ENCODE measurements at places on chromosomes 3 and 15.

GRCh38 chr3:12187448-12188327 is 29.0 kb upstream of the TIMP4 start:
- H3K4me3 ChIP-seq, result no peak overlapping the region
- H3K36me3 ChIP-seq, result no peaks in the 10 kb centered on the region
- H3K27me3 ChIP-seq, result no peaks in the 10 kb centered on the region
- no peak for DNase-seq
- H3K4me1 ChIP-seq, result peaks cover 18% of the 10 kb centered on the region

DNA sequence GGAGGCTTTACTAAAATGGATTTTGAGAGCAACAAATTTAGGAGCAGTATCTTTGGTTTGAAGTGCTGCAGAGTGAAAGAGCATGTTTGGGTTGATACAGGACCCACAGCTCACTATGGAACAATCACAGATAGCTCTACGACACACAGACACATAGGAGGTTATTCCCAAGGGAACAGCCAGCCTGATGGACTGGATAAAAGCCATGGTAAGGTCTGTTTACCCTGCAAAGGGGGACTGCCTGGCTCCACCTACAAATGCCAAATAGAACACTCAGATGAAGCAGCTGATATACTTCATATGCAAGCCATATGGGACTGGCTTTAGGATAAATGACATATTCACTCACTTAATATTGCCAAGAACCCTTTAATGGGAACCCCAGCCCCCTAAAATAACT is 75.4 kb downstream of the CDC25A start:
- H3K4me3 ChIP-seq, result no peak overlapping the region
- peaks cover 8% of the 10 kb centered on the region for H3K4me1 ChIP-seq
- H3K27me3 ChIP-seq, result no peaks in the 10 kb centered on the region
- no peak overlapping the region for H3K27ac ChIP-seq
- DNase-seq, result no peak

GRCh38 chr15:100940767-100941379 is 21.7 kb downstream of the LRRK1 start:
- H3K4me3 ChIP-seq, result no peak overlapping the region
- H3K27me3 ChIP-seq, result no peaks in the 10 kb centered on the region
- no peak for DNase-seq
- H3K4me1 ChIP-seq, result no peaks in the 10 kb centered on the region
- H3K36me3 ChIP-seq, result no peaks in the 10 kb centered on the region

- H3K4me1 ChIP-seq, result peaks cover 20% of the 10 kb centered on the region
- no peak overlapping the region for H3K27ac ChIP-seq
- no peak for DNase-seq
- H3K36me3 ChIP-seq, result no peaks in the 10 kb centered on the region
- H3K4me3 ChIP-seq, result no peak overlapping the region
- no peaks in the 10 kb centered on the region for H3K27me3 ChIP-seq
Observed at GRCh38 chr3:171743327-171744157, 66.7 kb downstream of the PLD1 start.

GRCh38 chr3:195156286-195156890 is 114.6 kb downstream of the XXYLT1 start:
- peak overlapping the region; percentile 87 for H3K27ac ChIP-seq
- H3K4me3 ChIP-seq, result no peak overlapping the region
- H3K27me3 ChIP-seq, result no peaks in the 10 kb centered on the region
- no peaks in the 10 kb centered on the region for H3K36me3 ChIP-seq

- H3K4me3 ChIP-seq, result no peak overlapping the region
- peaks cover 6% of the 10 kb centered on the region for H3K4me1 ChIP-seq
- DNase-seq, result no peak
- peak overlapping the region; percentile 15 for H3K27ac ChIP-seq
- no peaks in the 10 kb centered on the region for H3K36me3 ChIP-seq
Observed at GRCh38 chr3:105883798-105884377, 15.1 kb upstream of the CBLB start.

- H3K36me3 ChIP-seq, result no peaks in the 10 kb centered on the region
- no peaks in the 10 kb centered on the region for H3K4me1 ChIP-seq
- no peak overlapping the region for H3K4me3 ChIP-seq
- no peak overlapping the region for H3K27ac ChIP-seq
- DNase-seq, result no peak
Observed at GRCh38 chr3:53023072-53023823, 22.6 kb downstream of the SFMBT1 start.

- peaks cover 28% of the 10 kb centered on the region for H3K27me3 ChIP-seq
- H3K4me3 ChIP-seq, result no peak overlapping the region
- peaks cover 9% of the 10 kb centered on the region for H3K4me1 ChIP-seq
- DNase-seq, result no peak
- H3K27ac ChIP-seq, result no peak overlapping the region
- no peaks in the 10 kb centered on the region for H3K36me3 ChIP-seq
Observed at GRCh38 chr3:38837358-38837757, 21.3 kb upstream of the SCN10A start.

DNA sequence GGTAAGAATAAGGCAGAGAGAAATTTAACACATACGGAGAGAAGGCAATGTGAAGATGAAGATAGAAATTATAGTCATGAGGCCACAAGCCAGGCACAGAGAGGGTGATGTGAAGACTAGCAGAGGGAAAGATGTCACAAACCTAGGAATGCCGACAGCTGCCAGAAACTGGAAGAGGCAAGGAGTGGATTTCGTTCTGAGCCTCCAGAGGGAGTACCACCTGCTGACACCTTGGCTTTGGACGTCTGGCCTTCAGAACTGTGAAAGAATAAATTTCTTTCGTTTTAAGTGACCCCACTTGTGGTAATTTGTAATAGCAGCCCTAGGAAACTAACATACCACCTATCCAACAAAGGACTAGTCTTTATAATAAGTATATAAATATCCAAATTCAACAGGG is 5.0 kb upstream of the SGO1 start:
- H3K27me3 ChIP-seq, result no peaks in the 10 kb centered on the region
- H3K4me3 ChIP-seq, result no peak overlapping the region

GRCh38 chr15:63114465-63114864 is 7.2 kb upstream of the LACTB start:
- peaks cover 3% of the 10 kb centered on the region for H3K36me3 ChIP-seq
- H3K4me1 ChIP-seq, result no peaks in the 10 kb centered on the region
- DNase-seq, result no peak
- no peaks in the 10 kb centered on the region for H3K27me3 ChIP-seq
- H3K4me3 ChIP-seq, result no peak overlapping the region

GRCh38 chr3:61940236-61940635 is 378.9 kb downstream of the PTPRG start:
- peaks cover 4% of the 10 kb centered on the region for H3K36me3 ChIP-seq
- no peak overlapping the region for H3K27ac ChIP-seq
- no peaks in the 10 kb centered on the region for H3K27me3 ChIP-seq
- H3K4me3 ChIP-seq, result no peak overlapping the region

GRCh38 chr15:31241888-31242522 is 84.6 kb upstream of the KLF13 start:
- H3K27me3 ChIP-seq, result peaks cover 14% of the 10 kb centered on the region
- no peak overlapping the region for H3K4me3 ChIP-seq
- H3K4me1 ChIP-seq, result peaks cover 5% of the 10 kb centered on the region
- no peak overlapping the region for H3K27ac ChIP-seq
- DNase-seq, result no peak

DNA sequence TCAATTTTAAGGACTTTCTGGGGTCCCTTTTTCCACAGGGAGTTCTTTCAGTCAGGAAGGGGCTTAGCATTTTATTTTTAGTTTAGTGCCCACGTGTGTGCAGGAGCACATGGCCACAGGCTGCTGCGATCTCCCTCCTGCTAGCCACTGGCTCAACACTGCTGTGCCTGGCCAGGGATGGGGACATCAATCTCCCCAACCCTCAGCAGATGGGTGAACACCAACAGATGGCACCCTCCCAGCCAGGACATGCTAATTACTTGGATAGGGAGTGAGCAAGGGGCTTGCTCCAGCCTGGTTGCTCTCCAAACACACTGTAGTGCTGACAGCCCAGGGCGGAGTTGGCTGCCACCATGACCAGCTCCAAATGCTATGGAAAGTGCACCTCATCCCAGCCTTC is 7.4 kb upstream of the RIOX2 start:
- no peak for DNase-seq
- H3K36me3 ChIP-seq, result no peaks in the 10 kb centered on the region
- peaks cover 6% of the 10 kb centered on the region for H3K4me1 ChIP-seq
- H3K4me3 ChIP-seq, result no peak overlapping the region

- H3K27me3 ChIP-seq, result no peaks in the 10 kb centered on the region
- DNase-seq, result no peak
Observed at GRCh38 chr3:113227146-113227545, 15.8 kb downstream of the BOC start.

GRCh38 chr3:16444344-16444743 is 69.2 kb downstream of the RFTN1 start:
- H3K36me3 ChIP-seq, result no peaks in the 10 kb centered on the region
- peaks cover 14% of the 10 kb centered on the region for H3K4me1 ChIP-seq
- no peaks in the 10 kb centered on the region for H3K27me3 ChIP-seq
- H3K4me3 ChIP-seq, result no peak overlapping the region

GRCh38 chr3:182485301-182485700 is 308.0 kb upstream of the ATP11B start:
- no peak overlapping the region for H3K4me3 ChIP-seq
- peak overlapping the region; percentile 52 for H3K27ac ChIP-seq
- H3K4me1 ChIP-seq, result peaks cover 53% of the 10 kb centered on the region
- no peaks in the 10 kb centered on the region for H3K36me3 ChIP-seq

GRCh38 chr15:73028831-73029451 is 23.3 kb upstream of the NEO1 start:
- peak overlapping the region; percentile 58 for H3K27ac ChIP-seq
- H3K36me3 ChIP-seq, result no peaks in the 10 kb centered on the region
- H3K4me3 ChIP-seq, result no peak overlapping the region
- H3K27me3 ChIP-seq, result peaks cover 40% of the 10 kb centered on the region
- H3K4me1 ChIP-seq, result peaks cover 8% of the 10 kb centered on the region

- DNase-seq, result peak; percentile 69
- H3K4me1 ChIP-seq, result peaks cover 20% of the 10 kb centered on the region
- H3K27ac ChIP-seq, result no peak within 1 kb of the TSS
- H3K4me3 ChIP-seq, result peak within 1 kb of the TSS; percentile 69
- no peaks in the 10 kb centered on the region for H3K36me3 ChIP-seq
- peaks cover 71% of the 10 kb centered on the region for H3K27me3 ChIP-seq
Observed at GRCh38 chr3:123027292-123028232, at the start of gene SEMA5B. SEMA5B (minus strand) TSS chr3:123027763; CDS start chr3:122961263, 66,500 bp downstream.

DNA sequence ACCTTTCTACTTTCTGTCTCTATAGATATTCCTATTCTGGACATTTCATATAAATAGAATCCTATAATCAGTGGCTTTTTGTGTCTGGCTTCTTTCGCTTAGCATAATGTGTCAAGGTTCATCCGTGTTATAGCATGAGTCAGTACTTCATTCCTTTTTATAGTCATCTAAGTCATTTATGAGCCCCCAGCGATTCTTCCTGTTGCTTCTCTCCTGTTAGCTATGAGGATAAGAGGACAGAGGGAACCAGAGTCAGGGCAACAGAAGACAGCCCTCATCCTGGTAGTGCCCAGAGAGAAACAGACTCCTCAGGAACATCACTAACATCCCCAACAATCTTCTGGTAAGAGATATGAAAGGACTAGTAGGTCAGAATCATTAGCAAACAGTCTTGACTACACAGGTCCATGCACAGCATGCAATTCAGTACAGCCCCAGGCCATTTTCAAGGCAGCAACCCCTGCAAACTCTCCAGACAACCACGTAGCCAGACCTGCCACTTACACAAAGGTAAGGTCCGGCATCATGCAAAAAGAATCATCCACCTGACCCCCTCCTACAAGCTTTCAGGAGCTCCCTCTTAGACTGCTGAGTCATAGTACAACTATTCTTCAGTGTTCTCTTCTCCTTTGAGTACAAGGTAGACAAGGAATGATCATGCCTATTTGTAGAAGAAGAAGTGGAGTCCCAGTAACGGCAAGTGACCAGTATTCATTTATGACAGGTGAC is 91.5 kb downstream of the MYLK start:
- H3K36me3 ChIP-seq, result no peaks in the 10 kb centered on the region
- H3K27ac ChIP-seq, result no peak overlapping the region
- H3K4me3 ChIP-seq, result no peak overlapping the region
- H3K4me1 ChIP-seq, result peaks cover 28% of the 10 kb centered on the region

DNA sequence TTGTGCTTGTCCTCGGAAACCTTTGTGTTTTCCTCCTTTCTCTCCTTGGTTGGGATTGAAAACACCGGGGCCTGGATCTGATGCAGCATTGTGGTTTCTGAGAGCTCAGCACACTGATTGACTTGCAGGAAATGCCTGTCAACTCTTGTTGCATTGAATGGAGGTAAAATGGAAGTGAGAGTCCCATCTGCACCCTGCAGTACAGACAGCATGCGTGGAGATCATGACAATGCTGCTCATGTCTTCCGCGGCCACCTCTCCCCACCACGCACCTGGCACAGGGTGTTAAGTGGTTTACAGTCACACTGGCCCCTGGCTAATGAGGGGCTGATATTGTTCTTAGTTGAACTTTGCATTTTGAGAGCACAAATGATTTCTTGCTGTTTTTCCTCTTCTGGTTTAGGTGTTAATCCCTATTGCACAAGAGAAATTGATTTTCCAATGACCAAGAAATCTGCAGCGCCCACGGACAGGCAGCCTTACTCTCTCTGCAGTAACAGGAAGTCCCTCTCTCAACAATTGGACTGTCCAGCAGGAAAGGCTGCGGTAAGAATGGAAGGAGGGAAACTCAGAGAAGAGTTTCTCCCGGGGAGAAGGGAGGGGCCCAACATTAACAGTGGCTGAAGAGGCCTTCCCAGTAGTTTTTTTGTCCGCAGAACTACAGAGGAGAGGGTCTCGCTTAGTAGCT is 58.5 kb downstream of the STARD5 start:
- no peaks in the 10 kb centered on the region for H3K36me3 ChIP-seq
- no peak overlapping the region for H3K27ac ChIP-seq
- H3K4me1 ChIP-seq, result peaks cover 10% of the 10 kb centered on the region
- H3K4me3 ChIP-seq, result peak overlapping the region; percentile 53
- no peak for DNase-seq

GRCh38 chr3:39529577-39529976 is 62.1 kb downstream of the MOBP start:
- H3K4me3 ChIP-seq, result no peak overlapping the region
- H3K27ac ChIP-seq, result no peak overlapping the region
- H3K4me1 ChIP-seq, result no peaks in the 10 kb centered on the region
- H3K27me3 ChIP-seq, result peaks cover 16% of the 10 kb centered on the region
- DNase-seq, result no peak

- no peak for DNase-seq
- H3K4me1 ChIP-seq, result no peaks in the 10 kb centered on the region
- no peaks in the 10 kb centered on the region for H3K36me3 ChIP-seq
- no peak overlapping the region for H3K27ac ChIP-seq
Observed at GRCh38 chr3:189737071-189737470, 105.9 kb downstream of the TP63 start.

GRCh38 chr3:192409838-192410683 is 317.3 kb downstream of the FGF12 start:
- DNase-seq, result peak; percentile 51
- peak overlapping the region; percentile 66 for H3K4me3 ChIP-seq
- H3K36me3 ChIP-seq, result no peaks in the 10 kb centered on the region
- no peak overlapping the region for H3K27ac ChIP-seq
- H3K27me3 ChIP-seq, result peaks cover 72% of the 10 kb centered on the region

GRCh38 chr3:39138804-39139415 is 14.5 kb downstream of the CSRNP1 start:
- H3K36me3 ChIP-seq, result peaks cover 12% of the 10 kb centered on the region

DNA sequence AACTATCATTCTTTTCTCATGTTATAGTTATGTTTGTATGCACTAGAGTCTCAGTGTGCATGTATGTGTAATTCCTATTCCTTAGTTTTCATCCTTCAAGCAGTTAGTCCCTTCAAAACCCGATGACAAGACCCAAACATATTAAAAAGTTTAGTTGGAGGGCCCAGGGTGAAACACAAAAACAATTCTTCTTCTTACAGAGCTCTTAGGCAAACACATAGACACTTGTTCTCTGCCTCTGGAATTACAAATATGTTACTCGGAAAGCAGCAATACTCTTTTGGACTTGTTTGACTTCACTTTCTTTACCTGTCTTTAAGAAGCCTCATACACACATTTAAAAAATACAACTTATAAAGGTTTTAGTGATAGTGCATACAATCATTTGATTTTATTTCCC is 763 bp upstream of the CNTN6 start:
- H3K27me3 ChIP-seq, result no peaks in the 10 kb centered on the region
- H3K27ac ChIP-seq, result peak overlapping the region; percentile 74
- peak overlapping the region; percentile 65 for H3K4me3 ChIP-seq
- H3K36me3 ChIP-seq, result peaks cover 7% of the 10 kb centered on the region
- peaks cover 44% of the 10 kb centered on the region for H3K4me1 ChIP-seq
- no peak for DNase-seq

Data from mesothelial cell of epicardium (in vitro differentiated cells).